ENCODE measurements at places on chromosomes 12 and 14.

GRCh38 chr12:118328486-118329330, 44.0 kb downstream of the TAOK3 start:
- no peak for DNase-seq

GRCh38 chr12:108253540-108253939, 85.6 kb downstream of the CMKLR1 start:
- no peak for DNase-seq

DNA sequence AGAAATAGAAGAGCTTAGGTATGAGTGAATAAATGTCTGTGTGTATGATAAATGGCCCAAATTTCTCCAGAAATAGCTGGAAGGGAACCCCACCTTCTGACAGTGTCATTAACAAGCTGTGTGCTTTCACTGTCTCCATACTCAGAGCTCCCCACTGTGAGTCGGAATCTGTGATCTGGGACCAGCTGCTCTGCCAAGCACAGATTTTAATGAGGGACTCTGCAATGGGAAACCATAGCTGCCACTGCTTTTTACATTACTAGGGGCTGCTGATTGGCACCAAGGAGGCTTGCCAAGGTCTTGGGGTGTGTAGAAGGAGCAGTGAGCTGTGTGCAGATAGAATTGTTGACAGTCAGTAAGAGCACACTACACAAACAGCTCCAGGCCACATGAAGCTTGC, 244.2 kb upstream of the CCDC196 start:
- DNase-seq, result no peak

GRCh38 chr14:31920989-31921650, 156.0 kb upstream of the ARHGAP5 start:
- DNase-seq, result no peak

DNA sequence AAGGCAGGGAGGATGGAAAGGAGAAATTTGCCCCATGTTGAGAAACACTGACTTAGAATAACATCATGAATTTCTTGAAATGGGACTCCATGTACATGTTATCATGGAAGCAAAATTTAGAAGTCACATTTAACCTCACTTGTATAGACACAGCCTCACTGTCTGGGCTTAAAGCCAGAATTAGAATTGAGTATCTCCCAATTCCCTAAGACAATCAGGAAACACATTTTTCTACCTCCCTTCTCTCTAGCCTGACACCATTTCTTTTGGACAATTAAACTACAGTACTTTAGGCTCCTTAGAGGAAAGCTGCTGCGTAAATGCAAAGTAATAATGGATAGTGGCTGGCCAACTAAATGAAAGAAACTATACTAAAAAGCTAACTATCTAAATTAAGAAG, 795.5 kb downstream of the C12orf50 start:
- DNase-seq, result no peak

DNA sequence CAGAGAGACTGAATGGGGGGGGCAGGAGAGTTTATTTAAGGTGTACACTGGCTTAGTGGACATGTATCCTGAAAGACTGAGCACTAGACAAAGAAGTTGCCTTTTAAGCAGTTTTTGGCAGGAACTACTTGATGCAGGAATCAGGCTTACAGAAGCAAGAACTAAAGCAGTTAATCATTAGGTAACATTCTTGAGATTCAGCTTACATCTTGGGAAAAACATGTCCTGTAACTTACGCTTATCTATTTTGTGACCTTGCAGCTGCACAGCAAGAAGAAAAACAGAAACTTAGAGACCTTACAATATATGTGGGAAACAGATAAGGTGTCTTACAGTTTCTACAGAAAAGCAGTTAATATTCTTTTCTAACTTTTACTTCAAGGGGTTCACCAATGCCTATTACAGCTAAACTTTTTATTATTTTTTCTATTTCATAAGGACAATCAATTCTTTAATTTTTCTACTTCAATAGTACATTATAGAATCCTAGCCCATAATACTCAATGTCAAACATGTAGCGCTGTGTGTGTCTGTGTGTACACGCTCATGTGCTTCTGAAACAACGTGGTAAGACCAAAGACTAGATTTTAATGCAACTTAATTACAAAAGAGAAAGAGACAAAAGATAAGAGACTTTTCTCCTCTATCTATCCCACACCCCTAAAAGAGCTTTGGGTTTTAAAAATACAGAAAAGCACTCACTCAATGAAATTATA, 276.9 kb downstream of the PRKD1 start:
- DNase-seq, result no peak

All from activated CD8-positive, alpha-beta memory T cell treated with anti-CD3 and anti-CD28 coated beads for 4 hours (primary cell).